ENCODE measurements at places on chromosomes 13 and 19. TPM values are rescaled to one million over a fixed set of nuclear protein-coding genes. Genes with fewer than 3 reads are reported as not detected.
A peak's percentile ranks its signal among the peaks of the same experiment; 100 is the strongest.

GRCh38 chr13:58620176-58620575, 988.6 kb downstream of the PCDH17 start:
- ATAC-seq = no peak

The CEACAM6 gene
- total RNA-seq = 30.2 TPM

DNA sequence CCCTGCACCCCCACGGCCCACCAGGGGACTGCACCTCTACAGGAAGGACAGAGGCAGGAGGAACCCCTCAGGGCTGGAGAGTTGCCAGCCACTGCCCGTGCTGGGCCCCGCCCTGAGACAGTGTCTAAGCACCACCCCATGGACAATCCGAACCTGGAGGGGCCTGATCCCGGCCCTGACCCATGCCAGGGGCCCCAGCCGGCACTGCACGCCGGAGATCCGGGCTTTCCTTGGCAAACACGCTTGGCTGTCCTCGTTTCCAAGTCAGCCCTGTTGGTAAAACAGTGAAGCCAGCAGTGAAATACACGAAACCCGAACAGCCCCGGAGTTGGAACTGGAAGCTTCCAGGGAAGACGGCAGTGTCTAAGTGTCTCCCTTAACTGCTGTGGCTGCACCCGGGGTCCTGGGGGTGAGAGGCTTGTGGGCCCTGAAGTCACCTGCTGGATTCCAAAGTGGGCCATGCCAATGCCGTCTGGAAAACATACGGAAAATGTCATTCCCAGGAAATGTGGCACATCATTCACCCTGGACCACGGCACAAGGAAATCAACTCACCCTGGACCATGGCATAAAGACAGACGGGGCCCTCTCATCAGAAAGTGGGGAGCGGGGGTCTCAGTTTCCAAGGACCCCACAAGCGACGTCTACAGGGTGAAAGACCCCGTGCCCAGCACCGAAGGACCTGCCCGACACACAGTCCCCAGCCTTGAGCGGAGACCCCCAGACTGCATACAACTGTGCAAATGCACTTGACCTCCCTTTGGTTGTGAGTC, 30.9 kb downstream of the RASA3 start:
- ATAC-seq = peak; percentile 16

GRCh38 chr19:55539090-55539984, 2.4 kb upstream of the SBK2 start:
- ATAC-seq = peak; percentile 54

- no peak for ATAC-seq
Observed at GRCh38 chr13:107649079-107649478, 566.3 kb downstream of the LIG4 start.

DNA sequence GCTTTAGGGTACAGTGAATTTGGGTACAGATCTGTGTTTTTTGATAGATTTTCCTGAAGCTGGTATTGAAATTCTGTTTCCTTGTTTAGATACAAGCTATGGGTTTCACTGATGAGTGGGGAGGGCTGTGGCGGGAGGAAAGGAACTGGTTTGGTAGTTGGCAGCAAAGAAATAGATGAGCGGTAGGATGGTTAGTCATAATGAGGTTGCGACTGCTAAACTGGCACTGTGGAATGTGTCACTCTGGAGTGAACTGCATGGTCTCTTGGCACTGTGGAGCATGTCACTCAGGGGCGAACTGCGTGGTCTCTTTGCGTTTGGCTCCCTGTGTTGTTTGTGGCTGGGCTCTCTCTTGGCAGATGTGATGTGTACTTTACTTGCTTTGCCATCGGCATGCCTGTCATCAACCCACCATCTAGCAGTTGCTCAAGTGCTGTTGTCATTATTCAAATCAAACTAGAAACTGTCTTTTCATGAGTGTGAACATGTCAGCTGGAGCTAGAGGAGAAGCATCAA, 82.1 kb downstream of the ATP8A2 start:
- no peak for ATAC-seq

DNA sequence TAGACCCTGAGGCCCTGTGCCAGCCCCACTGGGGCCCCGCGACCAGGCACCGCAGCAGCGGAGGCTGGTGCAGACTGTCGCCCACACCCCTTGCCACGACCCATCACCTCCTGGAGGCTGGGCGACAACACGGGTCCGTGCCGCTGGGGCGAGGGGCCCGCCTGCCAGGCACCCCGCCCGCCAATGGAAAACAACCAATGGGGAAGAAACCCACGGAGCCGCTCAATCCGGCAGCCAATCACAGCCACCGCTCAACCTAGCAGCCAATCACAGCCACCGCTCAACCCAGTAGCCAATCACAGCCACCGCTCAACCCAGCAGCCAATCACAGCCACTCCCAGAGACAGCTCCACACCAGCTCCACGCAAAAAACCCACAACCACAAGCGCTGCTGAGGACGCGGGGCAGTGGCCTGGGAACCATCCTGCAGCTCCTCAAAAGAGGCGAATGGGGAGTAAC, 29.7 kb downstream of the GPX4 start:
- no peak for ATAC-seq

The C1QTNF9B gene
- 2.6 TPM for total RNA-seq

The TEKTIP1 gene
- total RNA-seq = not detected

GRCh38 chr19:55368701-55369563, 1.3 kb downstream of the IL11 start:
- ATAC-seq = peak; percentile 29

The FFAR3 gene
- not detected for total RNA-seq

DNA sequence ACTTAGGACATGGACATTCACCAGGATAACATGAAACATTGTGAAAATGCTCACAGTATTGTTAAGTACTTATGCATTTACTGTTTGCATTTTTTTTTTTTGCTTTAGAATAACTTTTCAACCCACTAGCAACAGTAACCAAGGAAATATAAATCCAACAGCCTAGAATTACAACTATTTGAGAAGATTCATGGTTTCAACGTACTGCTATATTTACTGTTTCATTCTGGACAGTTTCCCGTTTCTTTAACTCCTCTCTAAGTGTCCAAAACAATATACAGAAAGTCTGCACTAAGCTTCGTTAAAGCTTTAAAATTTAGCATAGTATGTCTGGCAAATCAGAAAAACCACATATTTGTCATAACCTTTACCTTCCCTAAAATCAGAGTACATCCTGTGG, 2.7 kb downstream of the SMAD9 start:
- ATAC-seq = no peak

The CASP14 gene
- not detected for total RNA-seq

- no peak for ATAC-seq
Observed at GRCh38 chr19:1429750-1430149, 8.4 kb upstream of the RPS15 start.

The ZNF285 gene
- 6.6 TPM for total RNA-seq

GRCh38 chr13:72145383-72145782, 278.4 kb upstream of the DACH1 start:
- no peak for ATAC-seq

GRCh38 chr13:87295636-87296035, 375.5 kb upstream of the SLITRK5 start:
- no peak for ATAC-seq

The LRRC4B gene
- 5.8 TPM for total RNA-seq

GRCh38 chr13:93409001-93409400, 182.4 kb downstream of the GPC6 start:
- no peak for ATAC-seq

DNA sequence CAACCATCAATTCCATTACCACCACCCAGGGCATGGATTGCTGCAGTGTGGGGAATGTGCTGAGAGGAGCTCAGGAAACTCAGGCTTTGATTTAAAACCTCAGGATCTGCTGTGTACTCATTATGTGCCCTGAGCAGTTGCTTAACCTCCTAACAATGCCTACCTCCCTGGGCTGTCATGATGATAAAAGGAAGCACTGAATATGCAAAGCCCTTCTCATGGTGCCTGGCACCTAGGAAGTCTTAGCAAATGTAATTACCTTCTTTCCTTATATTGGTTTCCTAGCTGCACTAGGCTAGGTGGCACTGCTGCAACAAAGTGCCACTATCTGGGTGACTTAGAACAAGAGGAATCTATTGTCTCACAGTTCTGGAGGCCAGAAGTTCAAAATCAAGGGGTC, 62.2 kb downstream of the KCTD12 start:
- no peak for ATAC-seq

- peak; percentile 90 for ATAC-seq
Observed at GRCh38 chr19:29665215-29665825, at the start of gene PLEKHF1. TSS of gene PLEKHF1 (plus strand) at chr19:29665461. CDS start at chr19:29673840, 8,379 bp downstream.

The YJEFN3 gene
- total RNA-seq = 1.4 TPM

- no peak for ATAC-seq
Observed at GRCh38 chr19:3363841-3364500, 2.4 kb upstream of the NFIC start.

The JSRP1 gene
- not detected for total RNA-seq

The DCT gene
- total RNA-seq = 0.27 TPM

GRCh38 chr13:80742033-80742432, 401.1 kb upstream of the SPRY2 start:
- ATAC-seq = no peak

The KRI1 gene
- 22.0 TPM for total RNA-seq

The PSG3 gene
- total RNA-seq = not detected

- no peak for ATAC-seq
Observed at GRCh38 chr19:18677156-18677555, 6.3 kb upstream of the CRTC1 start.

DNA sequence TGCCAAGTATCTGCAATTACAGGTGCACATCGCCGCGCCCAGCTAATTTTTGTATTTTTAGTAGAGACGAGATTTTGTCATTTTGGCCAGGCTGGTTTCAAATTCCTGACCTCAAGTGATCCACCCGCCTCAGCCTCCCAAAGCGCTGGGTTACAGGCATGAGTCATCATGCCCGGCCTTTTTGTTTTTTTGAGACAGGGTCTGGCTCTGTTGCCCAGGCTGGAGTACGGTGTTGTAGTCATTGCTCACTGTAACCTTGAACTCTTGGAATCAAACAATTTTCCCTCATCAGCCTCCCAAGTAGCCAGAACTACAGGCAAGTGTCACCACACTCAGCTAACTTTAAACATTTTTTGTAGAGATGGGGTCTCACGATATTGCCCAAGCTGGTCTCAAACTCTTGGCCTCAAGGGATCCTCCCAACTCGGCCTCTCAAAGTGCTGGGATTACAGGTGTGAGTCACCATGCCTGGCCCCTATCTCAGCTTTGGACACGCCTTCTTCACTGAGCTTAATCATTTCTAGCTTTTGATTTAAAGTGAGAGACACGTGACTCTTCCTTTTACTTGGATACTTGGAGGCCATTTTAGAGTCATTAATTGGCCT, 4.0 kb upstream of the IRGC start:
- no peak for ATAC-seq

- ATAC-seq = no peak
Observed at GRCh38 chr13:112696001-112696868, 6.4 kb downstream of the ATP11A start.

DNA sequence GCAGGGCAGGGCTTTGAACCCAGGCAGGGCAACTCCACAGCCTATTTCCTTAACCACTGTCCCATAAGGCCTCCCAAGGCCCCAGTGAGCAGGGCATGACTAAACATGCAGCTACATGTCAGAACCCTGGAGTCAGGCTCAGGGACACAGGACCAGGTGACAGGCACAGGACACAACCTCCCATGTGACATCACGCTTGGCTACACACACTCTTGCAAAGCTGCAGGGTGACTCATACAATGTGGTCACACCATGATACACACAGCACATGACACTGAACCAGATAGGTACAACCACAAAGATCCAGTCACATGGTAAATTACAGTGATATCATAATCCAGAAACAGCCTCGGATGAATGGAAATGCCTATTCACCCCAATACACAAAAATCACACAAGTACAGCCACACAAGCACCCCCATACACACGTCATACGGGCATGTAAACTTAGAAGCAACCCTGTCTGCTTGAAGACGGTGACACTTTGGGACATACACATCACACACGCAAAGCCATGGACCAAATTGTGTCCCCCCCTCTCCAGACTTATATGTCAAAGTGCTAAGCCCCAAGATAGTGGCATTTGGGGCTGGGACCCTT, 14.5 kb downstream of the KLK4 start:
- no peak for ATAC-seq

- ATAC-seq = no peak
Observed at GRCh38 chr13:24505756-24506155, 6.8 kb downstream of the PARP4 start.

DNA sequence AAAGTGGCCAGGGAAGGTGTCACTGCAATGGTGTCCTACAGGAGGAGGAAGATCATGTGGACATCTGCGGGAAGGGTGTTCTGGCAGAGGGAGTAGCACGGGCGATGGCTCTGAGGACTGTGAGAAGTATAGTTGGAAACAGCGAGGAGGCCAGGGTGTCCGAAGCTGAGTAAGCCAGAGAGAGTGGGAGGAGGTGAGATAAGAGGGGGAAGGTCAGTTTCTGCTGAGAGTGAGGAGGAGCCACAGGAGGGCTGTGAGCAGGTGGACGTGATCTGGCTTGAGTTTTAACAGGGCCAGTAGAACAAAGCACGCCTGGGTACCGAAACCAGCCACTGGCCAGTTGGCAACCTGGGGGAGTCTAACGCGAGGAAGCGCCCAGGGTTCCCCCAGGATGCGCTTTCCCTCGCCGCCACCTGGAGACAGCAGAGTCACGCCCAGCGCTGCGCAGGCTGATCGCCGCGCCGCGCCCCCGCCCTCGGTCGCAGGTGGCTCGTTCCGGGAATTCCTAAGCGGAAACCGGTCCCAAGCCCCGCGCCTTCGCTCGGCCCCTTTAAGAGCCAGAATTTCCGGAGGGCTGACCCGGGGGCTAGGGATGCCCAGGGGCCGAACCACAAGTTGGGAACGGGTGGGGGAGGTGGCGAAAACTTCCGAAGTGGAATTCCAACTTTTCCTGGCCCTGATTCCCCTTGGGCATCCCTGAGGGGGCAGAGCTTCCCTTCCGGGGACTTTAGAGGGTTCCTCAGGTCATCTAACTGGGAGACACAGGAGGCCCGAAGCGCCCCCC, 1.1 kb upstream of the LSR start:
- ATAC-seq = peak; percentile 40

GRCh38 chr13:42964761-42965161, 27.3 kb downstream of the EPSTI1 start:
- no peak for ATAC-seq

GRCh38 chr19:49635530-49636232, 4.3 kb downstream of the RRAS start:
- ATAC-seq = no peak

The CEACAM20 gene
- not detected for total RNA-seq

DNA sequence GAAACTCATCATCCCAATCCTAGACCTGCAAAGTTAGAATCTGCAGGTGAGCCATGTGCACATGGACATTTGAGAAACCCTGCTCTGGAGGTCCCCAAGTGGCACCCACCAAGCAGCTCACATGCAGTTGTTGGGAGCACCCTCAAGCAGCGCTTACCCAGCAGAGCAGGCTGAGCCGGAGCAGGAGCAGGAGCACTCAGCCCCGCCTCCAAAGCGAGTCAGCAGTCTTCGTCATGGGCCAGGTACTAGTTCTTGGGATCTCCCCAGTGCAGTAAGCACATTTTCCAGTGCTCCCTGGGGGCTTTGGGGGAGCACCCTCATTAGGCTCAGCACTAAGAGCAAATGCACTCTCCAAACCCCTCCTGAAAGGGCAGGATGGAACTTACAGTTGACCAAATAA, 572.7 kb downstream of the IRS2 start:
- no peak for ATAC-seq

DNA sequence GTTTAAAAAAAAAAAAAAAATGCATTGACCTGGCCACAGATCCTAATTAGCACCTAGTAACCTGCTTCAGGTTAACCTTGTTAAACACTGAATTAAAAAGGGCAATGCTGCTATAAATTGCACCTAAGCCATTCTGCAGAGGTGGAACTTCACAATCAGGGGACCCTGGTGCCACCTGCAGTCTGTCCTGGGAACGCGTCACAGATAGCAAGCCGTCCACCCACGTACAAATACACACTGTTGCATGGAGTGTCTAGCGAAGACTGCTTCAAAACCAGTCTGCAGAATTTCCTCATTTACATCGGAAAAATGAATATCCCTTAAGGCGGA, 169.3 kb downstream of the COL4A1 start:
- ATAC-seq = peak; percentile 38

Data from gastroesophageal sphincter (tissue), 4 donors.